ENCODE measurements at places on chromosomes 13 and 19.

- no peak for DNase-seq
Observed at GRCh38 chr19:52716522-52716921, 18.3 kb downstream of the ZNF611 start.

- no peak for DNase-seq
Observed at GRCh38 chr13:27008733-27009132, 162.9 kb downstream of the USP12 start.

DNA sequence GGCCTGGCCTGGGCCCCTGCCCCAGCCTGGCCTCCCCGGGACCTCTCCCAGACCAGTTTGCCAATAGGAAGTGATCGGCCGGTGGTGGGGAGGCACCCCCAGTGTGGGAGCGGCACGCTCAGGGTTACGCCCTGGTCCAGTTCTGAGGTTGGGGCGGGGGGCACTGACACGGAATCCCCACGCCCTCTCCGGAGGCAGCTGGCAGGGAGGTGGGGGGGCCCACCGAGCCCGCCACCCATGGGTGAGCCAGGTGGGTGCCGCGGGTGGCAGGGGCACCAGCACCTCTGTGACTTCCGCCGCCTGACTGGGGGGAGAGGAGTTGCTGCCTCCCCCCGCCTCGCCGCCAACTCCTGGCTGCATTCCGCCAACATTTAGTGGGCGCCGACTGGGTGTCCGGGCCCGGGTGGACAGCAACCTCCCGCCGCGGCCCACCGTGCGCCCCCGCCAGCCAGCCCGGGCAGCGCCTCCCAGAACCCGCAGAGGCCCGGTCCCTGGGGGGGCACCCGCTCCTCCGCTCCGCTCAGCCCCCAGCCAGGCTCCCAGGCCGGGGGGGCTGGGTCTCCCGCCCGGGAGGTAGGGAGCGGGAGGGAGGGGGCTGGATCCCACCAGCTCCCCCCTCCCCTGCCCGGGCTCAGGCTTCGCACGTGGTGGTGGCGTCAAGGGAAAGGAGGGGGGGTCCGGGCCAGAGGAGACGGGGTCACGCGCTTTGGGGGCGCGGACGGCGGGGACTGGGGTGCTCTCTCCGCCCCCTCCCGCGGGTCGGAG lies 2.0 kb downstream of the ZBTB7A start:
- DNase-seq: no peak

DNA sequence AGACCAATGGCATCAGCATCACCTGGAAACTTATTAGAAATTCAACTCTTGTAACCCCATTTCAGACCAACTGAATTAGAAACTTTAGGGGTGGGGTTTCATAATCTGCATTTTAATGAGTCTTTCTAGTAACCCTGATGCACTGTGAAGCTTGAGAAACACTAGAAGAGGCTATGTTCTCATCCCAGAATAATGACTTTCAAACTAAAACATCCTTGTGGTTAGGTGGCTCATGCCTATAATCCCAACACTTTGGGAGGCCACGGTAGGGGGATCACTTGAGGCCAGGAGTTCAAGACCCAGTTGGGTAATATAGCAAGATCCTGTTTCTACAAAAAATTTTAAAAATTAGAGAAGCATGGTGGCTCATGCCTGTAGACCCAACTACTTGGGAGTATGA lies 402.4 kb downstream of the DLEU7 start:
- DNase-seq: no peak

GRCh38 chr13:23160638-23161480 lies 19.9 kb upstream of the SGCG start:
- DNase-seq: no peak

DNA sequence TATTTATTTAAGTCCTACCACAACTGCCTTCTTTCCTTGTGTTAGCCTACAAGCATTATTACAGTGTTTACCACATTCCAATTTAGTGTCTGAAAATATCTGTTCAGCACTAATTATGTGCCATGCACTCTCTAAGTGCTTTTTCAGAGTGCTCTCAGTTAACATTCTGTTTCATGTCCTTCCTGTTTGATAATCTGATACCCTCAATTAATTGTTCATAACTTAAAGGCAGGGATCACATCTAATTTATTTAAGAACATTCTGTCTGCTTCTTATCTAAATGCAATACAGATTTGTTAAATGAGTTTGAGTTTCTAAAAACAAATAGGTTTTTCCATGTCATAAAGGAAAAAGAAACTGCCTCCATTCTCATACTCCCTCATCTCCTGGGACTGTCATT lies 649.6 kb upstream of the ATXN8OS start:
- no peak for DNase-seq

- DNase-seq: no peak
Observed at GRCh38 chr19:5587661-5588060, 19.9 kb upstream of the TINCR start.

- peak; percentile 30 for DNase-seq
Observed at GRCh38 chr19:29121684-29122083, 91.3 kb downstream of the UQCRFS1 start.

DNA sequence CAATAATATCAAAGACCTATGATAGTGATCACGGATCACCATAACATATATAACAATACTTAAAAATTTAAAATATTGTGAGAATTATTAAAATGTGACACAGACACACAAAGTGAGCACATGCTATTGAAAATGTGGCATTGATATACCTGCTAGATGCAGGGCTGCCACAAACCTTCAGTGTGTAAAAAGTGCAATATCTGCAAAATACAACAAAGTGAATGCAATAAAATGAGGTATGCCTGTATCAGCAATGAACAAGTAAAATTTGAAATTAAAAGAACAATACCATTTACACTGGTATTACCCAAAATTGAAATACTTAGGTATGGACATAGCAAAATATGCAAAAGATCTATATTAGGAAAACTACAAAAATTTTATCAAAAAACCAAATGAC lies 1217.8 kb upstream of the PCDH20 start:
- DNase-seq: no peak

Data from H54 (cell line).